ENCODE measurements at places on chromosomes 3 and 15.

DNA sequence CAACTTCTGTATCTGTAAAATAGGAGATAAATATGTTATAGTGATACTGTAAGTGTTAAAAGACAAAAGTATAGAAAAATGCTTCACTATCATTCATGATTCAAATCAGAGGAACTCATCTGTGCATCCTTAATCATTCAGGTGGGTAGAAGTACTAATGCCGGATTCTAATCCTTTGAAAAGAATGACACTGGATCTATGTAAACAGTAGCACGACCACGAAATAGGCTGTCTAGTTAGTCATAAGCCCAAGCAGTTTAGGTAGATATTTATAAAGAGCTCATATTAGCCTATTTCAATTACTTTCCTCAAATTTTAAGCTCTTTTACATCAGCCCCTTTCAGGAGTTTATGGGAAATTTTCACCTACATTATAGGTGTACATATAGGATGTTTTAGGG lies 437.9 kb downstream of the SOX2 start:
- DNase-seq = no peak

GRCh38 chr15:74385733-74386132 lies 18.3 kb upstream of the CYP11A1 start:
- DNase-seq = no peak

GRCh38 chr3:141261472-141262307 lies 30.1 kb downstream of the PXYLP1 start:
- no peak for DNase-seq

DNA sequence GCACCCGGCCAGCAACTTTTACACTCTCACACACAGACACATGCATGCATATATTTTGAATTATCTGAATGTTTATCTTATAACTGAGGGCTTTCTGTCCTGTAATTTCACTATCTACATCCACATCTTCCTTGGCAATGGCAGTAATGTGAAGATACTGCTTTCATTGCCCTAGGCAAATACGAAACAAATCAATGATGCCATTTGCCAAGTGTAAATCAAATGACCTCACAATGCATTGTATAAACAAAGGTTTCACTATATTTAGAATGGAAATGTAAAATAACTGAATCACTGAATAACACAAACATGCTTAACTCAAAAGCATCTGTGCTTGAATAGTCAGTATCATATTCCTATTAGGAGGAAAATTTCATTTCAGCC lies 455.6 kb downstream of the TBL1XR1 start:
- no peak for DNase-seq

GRCh38 chr15:89441295-89441812 lies 55.0 kb downstream of the RHCG start:
- no peak for DNase-seq

GRCh38 chr3:46558184-46559043 lies 7.7 kb downstream of the LRRC2 start:
- no peak for DNase-seq

GRCh38 chr3:89234620-89235019 lies 127.2 kb downstream of the EPHA3 start:
- DNase-seq = no peak

DNA sequence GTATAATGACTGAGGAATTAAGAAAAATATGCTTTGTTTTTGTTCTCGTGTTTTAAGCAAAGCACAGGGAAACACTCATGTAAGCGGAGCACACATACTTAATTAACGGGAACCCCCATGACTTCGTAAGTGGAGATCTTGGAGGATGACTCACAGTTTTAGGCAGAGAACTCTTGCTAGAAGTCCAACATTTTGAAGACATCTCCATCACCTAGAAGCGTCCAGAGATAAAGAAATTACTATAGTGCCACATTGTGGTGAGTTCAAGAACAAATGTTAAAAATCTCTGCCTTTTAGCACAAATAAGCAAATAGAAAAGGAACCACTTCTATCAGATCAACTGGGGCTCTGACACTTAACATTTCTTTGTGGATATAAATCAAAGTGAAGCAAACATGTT lies 194.1 kb upstream of the ARHGEF26 start:
- DNase-seq = peak; percentile 4

- no peak for DNase-seq
Measured at GRCh38 chr15:92682741-92683510, 27.4 kb upstream of the FAM174B start.

- no peak for DNase-seq
Measured at GRCh38 chr15:71128939-71129562, 13.8 kb downstream of the THSD4 start.

- DNase-seq = no peak
Measured at GRCh38 chr3:110521019-110521418, 550.6 kb upstream of the NECTIN3 start.

- no peak for DNase-seq
Measured at GRCh38 chr3:119733812-119734211, 31.0 kb downstream of the CFAP91 start.

- DNase-seq = no peak
Measured at GRCh38 chr3:107208796-107209195, 168.4 kb upstream of the CCDC54 start.

DNA sequence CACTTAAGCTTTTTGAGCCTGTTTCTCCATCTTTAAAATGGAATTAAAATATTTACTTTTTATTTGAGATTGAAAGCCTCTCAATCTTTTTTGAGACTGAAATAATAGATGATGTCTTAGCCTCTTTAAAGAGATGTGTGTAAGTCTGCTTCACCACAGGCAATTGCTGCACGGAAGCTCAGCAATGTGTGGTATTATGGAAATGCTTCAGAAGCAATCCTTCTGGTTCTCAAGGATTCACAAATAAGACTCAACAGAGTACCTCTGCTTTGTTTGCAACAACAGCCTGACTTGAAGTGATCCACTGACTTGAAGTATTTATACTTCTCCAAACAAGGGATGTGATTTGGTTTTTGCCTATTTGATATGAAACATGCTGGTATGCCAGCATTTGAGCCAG lies 332.0 kb upstream of the RASGRP1 start:
- no peak for DNase-seq

GRCh38 chr3:9678493-9678892 lies 25.1 kb upstream of the CPNE9 start:
- DNase-seq = no peak

DNA sequence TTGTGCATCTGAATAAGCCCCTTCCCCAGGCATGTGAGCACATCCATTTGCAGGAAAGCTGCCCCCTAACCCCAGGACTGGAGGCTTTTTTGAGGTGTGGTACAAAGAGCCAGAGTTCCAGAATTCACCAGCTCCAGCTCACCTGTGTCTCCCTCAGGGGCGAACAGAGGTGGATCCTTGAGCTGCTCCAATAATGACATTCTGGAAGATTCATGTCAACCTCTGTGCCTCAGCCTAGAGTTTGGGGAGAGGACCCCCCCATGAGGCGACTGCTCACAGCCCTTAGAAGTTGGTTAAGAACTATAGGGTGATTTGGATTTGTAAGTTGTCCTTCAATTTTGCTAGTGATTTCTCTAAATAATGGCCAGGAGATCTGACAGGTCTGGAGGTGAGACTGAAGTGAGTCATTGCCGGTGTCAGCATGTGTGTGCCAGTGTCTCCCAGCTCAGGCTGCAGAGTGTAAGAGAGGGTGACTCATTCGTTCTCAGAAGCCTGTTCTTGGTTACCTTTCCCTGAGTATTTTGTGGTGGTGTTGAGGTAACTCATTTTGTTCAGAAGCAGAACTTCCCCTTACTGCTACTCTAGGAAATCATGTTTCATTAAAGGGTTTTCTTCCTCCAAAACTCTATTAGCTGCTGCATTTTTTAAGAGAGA lies 136.9 kb upstream of the TOPAZ1 start:
- no peak for DNase-seq

GRCh38 chr15:67545864-67546263 lies 3.4 kb downstream of the MAP2K5 start:
- DNase-seq = no peak

DNA sequence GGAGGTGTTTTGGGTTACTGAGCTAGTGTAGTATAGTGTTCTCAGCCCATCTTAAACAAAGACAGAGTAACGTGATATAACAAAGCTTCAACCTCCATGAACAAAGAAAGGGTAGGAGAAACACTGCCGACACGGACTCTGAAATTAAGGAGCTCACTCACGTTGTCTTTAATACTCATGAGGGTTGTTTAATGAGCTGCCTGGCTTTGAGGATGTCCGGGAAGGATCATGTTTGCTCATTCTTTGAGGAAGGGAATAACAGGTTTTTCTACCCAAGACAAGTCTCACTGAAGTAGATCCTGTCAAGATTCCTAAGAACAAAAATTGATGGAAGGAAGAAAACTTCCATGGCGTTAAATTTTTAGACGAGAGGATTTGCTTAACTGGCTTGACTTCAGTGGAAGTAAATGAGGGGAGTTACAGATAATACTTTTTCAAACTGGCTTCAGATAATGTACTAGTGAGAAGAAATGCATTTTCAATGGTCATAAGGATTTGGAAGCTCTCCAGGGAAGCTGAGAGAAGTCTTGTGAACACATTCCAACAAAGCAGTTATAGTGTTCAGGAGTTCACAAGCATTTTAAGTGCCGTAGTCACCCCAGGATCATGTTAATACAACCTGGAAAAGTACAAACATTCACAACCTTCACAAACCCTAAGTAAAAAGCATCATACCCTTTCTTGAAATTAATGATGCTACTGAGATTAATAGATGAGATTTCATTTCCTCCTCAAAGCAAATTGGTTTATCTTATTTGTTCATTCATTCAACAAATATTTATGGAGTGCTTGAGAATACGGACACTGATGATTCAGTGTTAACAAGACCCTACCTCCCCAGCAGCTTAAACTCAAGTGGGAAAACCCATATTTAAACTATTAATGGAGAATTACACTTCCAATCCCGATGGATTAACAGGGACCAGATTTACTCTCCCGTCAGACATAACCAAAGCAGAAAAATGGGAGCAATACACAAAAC lies 101.5 kb downstream of the SHQ1 start:
- DNase-seq = no peak

- no peak for DNase-seq
Measured at GRCh38 chr3:157199841-157200240, 39.9 kb upstream of the CCNL1 start.

GRCh38 chr3:134299185-134299887 lies 48.7 kb upstream of the RYK start:
- DNase-seq = no peak

GRCh38 chr3:72601060-72601459 lies 247.2 kb downstream of the SHQ1 start:
- no peak for DNase-seq

DNA sequence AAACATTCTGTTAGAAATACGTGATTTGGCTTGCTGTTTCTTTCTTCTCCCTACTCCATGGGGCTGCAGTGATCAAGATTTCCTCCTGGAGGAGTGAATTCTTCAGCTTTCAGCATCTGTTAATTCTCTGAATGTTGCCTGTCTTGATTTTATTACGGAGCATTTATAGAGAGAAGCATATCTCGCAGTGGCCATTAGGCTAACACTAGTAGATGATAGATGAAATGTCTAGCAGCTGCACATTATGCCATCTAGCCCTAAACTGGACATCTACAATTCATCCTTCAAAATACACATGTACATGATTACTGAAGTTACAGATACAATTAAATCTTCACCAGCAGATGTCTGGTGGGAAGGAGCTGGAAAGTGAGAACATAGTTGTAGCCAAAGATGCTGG lies 769.8 kb upstream of the NECTIN3 start:
- DNase-seq = no peak

DNA sequence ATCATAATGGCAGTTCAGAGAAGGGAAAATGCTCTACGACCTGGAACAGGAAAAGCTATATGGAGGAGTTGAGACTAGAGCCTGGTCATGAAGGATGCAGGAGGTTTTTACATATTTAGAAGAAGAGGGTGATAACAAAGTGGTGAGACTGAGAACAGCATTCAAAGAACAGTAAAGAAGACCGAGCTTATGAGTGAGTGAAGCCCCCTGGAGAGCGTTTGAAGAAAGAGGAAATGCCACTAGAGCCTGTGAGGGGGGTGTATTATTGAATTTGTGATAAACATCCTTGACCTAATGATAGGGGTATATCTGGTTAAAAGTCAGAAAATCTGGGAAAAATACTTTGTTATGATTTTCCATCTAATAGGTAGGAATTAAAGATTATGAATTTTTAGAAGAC lies 4.2 kb downstream of the PARP9 start:
- DNase-seq = no peak

DNA sequence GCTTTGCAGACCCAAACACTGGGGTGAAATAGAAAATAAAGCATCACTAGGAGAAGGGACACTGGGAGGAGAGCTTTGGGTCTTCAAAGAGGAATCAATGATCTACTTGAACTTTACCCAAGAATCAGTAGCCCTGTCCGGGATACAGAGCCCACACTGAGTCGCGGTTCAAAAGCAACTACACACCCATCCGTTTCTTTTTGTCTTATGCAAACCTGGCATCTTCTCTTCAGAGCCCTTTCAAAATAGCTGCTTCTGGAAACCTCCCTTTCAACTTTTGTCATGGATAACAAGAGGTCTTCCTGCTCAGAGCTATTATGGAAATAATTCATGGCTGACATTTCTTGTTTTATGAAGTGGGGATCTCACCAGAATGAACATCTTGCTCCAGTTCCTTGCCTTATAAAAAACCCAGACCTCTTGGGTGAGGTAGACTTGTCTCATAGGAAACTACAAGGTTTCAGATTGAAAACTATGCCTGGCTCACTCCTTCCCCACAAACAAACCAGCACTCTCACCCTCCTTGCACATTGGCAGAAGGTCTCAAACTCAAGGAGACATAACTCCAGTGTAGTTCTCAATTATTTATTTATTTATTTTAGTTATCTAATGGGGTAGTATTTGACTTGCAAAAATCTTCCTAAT lies 115.1 kb upstream of the ARHGEF3 start:
- no peak for DNase-seq

DNA sequence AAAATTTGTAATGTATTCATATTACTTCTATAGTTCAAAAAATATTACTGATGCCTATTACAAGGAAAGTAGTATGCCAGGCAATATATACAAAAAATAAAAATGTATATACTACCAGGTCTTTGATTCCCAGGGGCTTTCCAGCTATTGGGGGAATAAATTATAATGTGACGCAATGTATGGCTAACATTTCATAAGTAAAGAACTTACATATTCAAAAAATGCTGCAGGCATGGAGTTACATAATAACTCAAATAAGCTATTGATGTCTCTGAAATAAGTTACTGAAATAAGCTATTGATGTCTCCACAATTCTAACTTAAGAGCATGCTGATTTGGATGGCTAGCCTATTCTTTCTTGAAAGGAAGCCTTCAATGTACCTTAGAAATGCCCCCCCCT lies 30.2 kb downstream of the MCCC1 start:
- no peak for DNase-seq

DNA sequence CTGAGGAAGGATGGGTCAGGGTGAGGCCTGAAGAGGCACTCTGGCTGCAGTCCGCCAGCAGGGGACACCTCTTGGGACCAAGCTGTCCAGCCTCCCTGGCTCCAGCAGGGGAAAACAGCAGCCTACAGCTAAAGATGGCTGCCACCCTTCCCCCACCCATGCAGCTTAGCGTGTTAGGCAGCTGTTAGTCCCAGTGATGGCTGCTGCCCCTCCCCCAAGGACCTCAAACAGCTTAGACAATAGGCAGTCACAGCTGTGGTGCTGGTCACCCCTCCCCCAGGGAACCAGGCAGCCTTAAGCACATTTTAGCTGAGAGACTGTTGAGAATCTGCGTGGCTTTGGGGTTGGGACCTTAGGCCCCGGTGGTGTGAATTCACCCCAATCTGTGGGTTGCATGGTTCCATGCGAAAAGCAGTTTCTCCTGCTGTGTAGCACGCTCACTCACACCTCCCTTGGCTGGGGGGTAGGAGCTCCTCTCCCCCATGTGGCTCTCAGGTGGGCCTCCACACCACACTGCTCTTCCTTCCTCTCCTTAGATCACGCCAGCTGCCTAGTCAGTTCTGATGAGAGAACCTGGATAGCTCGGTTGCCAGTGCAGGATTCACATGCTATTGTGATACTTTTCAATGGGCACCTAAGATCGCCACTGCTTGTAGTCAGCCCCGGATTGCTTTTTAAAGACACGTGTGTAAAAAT lies 140.5 kb upstream of the CADPS start:
- DNase-seq = peak; percentile 73
